ENCODE measurements at places on chromosomes 1 and 21.
A peak's percentile ranks its signal among the peaks of the same experiment; 100 is the strongest.

GRCh38 chr1:47772281-47772680, 224.9 kb downstream of the TRABD2B start:
- DNase-seq, result no peak

DNA sequence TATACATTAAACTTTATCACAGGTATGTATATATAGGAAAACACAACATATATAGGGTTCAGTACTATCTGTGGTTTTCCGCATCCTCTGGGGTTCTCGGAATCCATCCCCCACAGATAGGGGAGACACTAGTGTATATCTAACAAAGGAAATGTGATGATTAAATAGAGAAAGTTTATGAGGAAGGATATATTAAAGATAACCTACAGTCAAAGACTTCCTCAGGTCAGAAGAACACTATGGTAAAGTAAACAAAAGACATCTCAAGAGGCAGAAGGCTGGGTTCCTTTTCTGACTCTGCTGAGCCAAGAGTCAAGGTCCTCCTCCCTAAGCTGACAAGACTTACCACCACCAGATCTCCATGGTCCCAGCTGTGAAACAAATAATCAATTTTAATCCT, 12.1 kb downstream of the USP24 start:
- DNase-seq, result no peak

- DNase-seq, result no peak
Observed at GRCh38 chr1:19596065-19596713, 47.9 kb upstream of the NBL1 start.

DNA sequence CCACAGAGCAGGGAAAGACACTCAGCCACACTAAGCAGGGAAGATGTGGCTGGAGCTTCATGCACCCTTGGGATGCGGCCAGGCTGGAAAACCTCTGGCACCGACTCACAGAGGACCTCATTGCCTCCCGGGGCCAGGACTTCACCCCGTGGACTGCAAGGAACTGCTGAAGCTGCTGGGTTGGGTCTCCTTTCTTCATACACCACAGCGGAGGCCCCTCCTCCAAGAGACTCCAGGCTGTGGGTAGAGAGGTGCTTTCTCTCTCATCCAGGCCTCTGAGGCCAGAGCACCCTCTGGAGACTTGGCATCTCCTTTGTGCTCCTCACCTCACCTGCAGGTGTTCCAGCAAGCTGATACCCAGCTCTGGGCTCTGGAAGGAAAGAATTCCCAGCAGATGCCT, 76.0 kb upstream of the EDN2 start:
- no peak for DNase-seq

GRCh38 chr1:25795211-25795610, 4.8 kb upstream of the SELENON start:
- no peak for DNase-seq

GRCh38 chr1:116432655-116433265, 59.7 kb downstream of the ATP1A1 start:
- no peak for DNase-seq

DNA sequence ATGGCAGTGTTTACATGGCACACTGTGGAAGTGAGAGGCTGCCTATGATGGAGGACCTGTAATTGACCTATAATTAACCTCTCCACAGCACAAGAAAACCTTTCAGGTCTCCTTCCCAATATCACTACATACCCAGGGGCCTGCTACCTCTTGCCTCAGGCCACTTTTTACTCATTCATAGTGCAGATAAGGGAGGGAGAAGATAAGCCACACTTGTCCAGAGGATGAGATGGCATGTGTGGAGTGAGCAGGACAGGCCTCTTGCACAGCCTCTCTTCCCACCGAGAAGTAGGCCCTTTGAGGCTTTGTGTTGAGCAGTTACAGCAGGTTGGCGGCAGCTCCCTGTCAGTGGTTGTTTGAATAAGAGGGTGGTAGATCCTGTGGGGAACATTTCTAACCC, 31.1 kb upstream of the IKBKE start:
- DNase-seq, result no peak

DNA sequence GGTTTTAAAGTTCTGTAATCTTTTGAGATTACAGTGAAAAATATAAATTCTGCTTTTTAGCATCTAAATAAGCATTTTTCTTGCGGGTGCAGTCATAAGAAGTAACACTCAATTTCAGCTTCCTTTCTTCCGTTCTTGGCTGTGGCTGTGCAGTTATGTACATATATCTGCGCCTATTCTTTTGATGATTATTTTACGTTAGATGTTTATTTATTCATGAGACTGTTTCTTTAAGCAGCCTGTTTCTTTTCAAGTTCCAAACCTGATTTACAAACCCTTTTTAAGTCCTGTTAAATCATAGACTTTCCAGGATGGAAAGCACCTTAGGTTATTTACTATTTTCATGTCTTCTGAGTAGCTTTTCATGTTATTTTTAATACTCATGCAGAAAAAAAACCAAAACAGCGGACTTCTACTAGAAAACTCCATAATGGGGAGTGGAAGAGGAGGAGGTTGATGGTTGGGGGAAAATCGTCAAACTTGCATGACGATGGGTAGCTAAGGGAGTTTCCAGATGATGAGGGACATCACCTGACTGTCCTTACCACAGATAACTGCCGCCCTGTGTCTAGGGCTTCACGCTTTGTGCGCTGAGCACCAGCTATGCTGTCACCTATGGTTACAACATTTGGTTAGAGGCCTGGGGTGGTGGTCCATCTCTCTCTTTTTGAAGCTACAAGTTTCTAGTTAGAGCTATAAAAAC, 2.6 kb downstream of the PRDM2 start:
- peak; percentile 44 for DNase-seq

- no peak for DNase-seq
Observed at GRCh38 chr1:83086986-83087512, 911.9 kb downstream of the TTLL7 start.

DNA sequence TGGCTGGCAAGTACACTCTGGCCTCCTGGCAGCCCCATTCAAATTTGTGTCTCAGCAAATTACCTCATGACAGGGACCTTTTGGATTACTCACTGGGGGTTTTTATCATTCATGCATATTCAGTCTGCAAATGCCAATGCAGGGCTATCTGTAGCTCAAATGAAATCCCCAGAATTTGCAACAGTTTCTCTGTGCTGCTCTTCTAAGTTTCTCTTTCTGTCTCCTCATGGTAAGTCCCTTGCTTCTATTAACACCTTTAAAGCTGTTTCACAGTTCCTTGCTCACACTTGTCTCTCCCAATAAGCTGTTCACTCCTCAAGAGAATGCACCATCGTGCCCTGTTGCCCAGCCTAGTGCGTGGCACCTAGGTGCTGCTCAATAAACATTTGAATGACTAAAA, 3.3 kb upstream of the FAM78B start:
- no peak for DNase-seq

GRCh38 chr1:247408100-247408499, 7.9 kb upstream of the NLRP3 start:
- DNase-seq, result no peak

GRCh38 chr1:29639741-29640427, 403.6 kb downstream of the PTPRU start:
- no peak for DNase-seq

DNA sequence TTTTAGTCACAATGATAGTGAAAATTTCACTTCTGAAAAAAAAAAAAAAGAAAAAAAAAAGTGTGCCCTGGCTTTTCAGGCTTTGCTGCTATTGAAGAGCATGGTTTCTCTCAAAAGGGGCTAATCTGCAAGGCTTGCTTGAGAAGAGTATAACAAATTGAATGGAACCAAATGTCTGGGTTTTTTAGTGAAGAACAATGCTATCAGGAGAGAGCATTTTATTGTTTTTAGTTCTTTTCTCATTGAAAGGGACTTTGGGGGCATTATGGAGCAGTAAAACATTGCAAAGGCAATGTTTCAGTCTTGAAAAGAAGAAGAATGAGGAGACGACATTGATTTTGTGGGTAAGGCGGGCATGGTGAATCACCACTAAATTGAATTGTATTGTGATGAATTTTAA, 28.2 kb downstream of the VCAM1 start:
- DNase-seq, result no peak

GRCh38 chr1:19462781-19463503, 22.4 kb downstream of the CAPZB start:
- DNase-seq, result peak; percentile 48

- no peak for DNase-seq
Observed at GRCh38 chr21:37164742-37165141, 91.7 kb downstream of the TTC3 start.

DNA sequence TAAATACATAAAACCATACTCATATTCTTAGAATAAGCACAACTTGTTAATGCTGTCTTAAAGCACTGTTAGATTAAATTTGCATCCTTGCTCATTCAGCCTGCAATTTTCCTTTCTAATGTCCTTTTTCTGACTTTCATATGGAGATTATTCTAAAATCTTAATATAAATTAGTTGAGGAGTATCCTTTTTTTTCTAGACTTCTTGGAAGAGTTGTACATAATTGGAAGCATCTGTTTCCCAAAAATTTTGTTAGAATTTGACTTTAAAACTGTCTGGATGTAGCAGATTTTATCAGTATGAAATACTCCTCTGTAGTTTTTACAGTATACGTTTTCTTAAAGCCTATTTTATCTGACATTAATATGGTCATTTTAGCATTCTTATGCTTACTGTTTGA, 9.7 kb downstream of the KIFAP3 start:
- DNase-seq, result no peak

GRCh38 chr1:86868477-86868876, 45.4 kb downstream of the SELENOF start:
- DNase-seq, result no peak

DNA sequence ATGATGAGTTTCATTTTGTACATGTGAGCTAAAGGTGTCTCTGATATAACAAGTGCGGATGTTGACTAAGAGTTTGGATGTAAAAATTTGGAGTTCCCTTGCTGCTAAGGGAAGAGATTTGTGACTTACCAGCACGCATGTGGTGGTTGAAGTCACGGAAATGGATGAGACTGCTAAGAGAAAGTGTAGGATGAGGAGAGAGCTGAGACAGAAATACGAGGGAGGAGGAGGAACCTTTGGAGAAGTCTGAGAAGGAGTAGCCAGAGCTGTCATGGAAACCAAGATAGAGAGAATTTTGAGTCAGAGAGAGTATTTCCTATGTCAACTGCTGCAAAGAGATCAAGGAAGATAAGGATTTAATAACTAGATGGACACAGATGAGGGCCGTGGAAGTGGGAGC, 106.5 kb upstream of the COL24A1 start:
- DNase-seq, result no peak

DNA sequence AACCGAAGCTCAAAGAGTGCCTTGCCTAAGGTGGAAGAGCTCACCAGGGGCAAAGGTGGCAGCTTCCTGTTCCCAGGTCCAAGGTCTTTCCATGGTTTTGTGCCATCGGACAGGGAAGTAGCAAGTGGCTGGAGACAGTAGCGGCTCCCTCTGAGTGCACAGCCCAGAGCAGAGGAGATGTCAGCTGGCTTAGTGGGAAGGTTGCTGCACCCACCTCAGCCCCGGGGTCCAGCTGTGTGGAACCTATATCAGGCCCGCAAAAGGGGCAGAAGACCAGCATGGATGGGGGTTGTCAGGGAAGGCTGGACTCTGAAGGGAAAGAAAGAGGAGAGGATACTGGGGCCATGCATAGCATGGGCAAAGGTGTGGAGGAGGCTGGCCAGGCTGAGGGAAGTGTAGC, 6.8 kb downstream of the IKBKE start:
- DNase-seq, result no peak

- DNase-seq, result no peak
Observed at GRCh38 chr1:183600136-183600535, 9.9 kb upstream of the NCF2 start.

DNA sequence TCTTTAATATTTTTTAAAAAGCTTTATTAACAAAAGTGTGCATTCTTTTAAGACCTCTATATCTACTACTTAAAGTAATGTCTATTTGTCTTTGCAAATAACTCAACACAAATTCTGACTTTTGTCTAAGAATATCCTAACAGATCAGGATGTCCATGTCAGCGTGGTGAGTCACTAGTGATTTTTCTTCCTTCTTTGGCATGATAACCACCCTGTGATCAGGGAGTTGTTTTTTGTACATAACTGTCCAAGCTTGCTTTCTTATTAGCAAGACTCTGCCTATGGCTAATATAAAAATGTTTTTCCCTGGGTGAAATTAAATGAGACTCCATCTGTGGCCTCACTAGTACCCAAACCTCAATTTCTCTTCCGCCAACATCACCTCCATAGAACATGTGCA, 688.9 kb upstream of the ADGRL2 start:
- no peak for DNase-seq

GRCh38 chr1:17156108-17156507, 36.9 kb upstream of the PADI2 start:
- no peak for DNase-seq

- DNase-seq, result no peak
Observed at GRCh38 chr1:48030696-48031365, 33.6 kb upstream of the TRABD2B start.

GRCh38 chr1:17066361-17067068, 12.7 kb upstream of the SDHB start:
- no peak for DNase-seq

- no peak for DNase-seq
Observed at GRCh38 chr1:109152196-109152595, 38.3 kb downstream of the ELAPOR1 start.

GRCh38 chr1:9243066-9243739, 8.6 kb downstream of the H6PD start:
- no peak for DNase-seq

GRCh38 chr1:228009828-228010775, 3.3 kb downstream of the WNT3A start:
- no peak for DNase-seq

- no peak for DNase-seq
Observed at GRCh38 chr1:87666681-87667080, 338.0 kb downstream of the LMO4 start.

DNA sequence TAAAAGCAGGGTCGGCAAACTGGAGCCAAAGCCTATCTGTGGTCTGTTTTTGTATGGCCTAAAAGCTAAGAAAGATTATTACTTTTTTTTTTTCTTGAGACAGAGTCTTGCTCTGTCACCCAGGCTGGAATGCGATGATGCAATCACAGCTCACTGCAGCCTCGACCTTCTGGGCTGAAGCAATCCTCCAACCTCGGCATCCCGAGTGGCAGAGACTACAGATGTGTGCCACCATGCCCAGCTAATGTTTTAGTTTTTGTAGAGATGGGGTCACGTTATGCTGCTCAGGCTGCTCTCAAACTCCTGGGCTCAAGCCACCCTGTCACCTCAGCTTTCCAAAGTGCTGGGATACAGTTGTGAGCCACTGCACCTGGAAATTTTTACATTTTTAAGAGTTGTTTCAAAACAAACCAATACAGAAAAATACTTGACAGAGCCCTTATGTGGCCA, 6.5 kb upstream of the GLRX2 start:
- no peak for DNase-seq

GRCh38 chr1:156021093-156021428, 310 bp upstream of the SSR2 start:
- DNase-seq, result no peak

GRCh38 chr1:172917972-172918371, 132.8 kb downstream of the TNFSF18 start:
- no peak for DNase-seq

- DNase-seq, result no peak
Observed at GRCh38 chr1:21305155-21305899, 15.1 kb upstream of the ECE1 start.
